CD4-positive, alpha-beta T cell treated with Interleukin-21 for 1 hour (primary cell): ENCODE measurements at places on chromosomes 4 and X.

DNA sequence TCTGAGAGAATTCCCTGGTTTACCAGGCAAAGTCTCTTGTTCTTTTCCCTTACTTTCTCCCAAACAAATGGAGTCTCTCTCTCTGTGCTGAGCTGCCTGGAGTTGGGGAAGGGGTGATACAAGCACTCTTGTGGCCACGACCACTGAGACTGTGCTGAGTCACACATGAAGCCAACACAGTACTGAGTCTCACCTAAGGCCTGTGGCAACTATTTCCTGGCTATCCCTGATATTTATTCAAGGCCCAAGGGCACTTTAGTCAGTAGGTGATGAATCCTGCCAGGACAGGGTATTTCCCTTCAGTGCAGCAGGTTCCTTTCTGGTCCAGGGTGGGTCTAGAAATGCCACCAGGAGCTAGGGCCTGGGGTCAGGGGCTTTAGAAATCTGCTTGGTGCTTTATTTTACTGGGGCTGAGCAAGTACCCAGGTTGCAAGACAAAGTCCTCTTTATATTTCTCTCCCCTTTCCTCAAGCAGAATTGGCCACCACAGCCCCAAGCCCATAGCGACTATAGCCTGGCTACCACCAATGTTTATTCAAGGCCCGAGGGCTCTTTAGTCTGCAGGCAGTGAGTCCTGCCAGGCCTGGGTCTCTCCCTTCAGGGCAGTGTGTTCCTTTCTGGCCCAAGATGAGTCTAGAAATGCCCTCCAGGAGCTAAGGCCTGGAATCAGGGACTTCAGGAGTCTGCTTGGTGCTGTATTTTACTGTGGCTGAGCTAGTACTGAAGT lies 10.5 kb downstream of the ARL13A start:
- no peak for DNase-seq

DNA sequence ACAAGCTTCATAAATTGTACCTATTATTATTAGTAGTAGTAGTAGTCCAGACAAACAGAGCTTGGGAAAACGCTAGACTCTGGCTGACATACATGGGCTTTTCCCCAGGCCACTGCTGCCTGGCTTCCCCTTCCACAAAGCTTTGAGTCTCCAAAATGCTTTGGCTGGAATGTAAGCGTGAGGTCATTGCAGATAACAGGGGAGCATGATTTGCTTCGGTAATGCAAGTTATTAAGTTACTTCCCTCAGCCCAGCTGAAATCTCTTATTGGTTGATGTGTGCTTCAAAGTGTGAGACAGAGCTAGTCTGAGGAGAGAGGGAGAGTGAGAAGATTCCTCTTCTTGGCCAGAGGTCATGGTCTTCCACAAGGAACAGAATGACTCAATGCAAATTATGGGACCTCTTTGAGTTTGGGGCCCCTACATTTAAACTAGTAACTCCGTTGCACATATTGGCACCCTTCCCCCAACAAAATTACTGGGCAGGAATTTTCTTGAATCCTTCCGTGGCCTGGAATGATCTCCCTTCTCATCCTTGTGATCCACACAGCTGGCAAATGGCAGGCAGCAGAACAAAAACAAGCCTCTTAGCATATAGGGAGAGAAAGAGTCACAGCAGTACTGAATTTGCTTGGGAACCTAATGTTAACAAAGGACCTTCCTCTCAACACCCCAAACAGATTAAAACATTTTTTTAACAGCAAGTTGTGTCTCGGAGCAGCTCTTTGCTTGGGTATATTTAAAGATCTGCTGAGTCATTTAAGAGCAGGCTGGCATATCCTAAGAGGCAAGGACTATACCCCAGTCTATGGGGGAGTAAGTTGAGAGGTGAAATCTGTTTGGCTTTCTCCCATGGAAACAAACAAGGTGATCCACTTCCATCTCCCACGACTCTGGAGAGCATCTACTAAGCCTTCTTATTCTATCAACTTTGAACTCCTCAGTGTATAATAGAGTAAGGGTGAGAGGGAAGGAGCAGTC lies 19.9 kb downstream of the AR start:
- no peak for DNase-seq

DNA sequence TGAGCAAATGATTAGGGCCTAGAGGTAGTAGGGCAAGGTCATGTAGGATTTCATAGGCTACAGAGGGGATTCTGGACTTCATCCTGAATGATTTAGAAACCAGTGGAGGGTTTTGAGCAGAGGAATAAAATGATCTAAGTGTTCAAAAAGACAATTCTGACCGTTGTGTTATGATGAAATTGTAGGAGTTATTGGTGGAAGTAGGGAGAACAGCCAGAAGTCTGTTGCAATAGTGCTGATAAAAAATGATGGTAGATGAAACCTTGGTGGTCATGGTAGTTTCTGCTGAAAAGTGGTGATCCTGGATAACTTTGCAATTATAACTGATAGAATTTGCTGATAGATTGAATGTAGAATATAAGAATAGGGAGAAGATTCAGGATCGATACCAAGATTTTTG lies 60.2 kb downstream of the MID1IP1 start:
- DNase-seq, result no peak

DNA sequence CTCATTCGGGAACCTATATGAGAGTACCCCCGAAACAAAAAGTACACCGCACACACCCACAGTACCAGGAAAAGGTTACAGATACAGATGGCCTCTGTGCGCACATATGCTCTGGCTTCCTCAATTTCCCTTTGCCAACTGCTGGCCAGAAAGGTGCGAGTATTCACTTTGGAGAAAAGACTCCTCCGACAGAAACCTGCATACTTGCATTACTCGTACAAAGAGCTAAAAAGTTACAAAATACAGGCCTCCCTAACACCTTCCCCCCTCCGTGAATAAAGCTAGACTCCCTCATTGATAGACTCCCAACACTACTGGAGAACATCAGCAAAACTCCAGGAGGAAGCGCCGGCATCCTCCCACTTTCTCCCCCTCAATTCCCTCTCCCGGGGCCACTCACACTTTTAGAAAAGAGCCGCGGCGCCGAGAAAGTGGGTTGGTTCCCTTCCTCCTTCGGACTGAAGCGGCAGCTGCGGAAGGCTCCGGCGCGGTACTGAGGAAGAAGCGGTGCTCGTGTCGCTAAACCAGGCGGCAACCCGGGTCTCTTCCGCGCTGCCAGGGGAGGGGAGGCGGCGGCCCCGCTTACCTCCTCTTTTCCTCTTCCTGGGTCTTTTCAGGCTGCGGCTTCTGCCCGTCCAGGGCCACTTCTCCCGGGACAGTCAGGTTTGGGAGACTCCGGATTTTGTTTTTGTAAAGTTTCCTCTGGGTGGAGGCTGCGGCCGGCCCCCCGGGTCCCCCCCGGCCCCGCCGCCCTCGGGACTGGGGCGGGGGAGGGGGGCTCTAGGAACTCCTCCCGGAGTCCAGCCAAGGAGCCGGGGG lies 1.1 kb downstream of the FBXW7 start:
- DNase-seq, result peak; percentile 55

GRCh38 chrX:50812995-50813842 lies 775 bp downstream of the SHROOM4 start:
- DNase-seq, result no peak

- DNase-seq, result no peak
Observed at GRCh38 chr4:145042601-145043285, 55.3 kb downstream of the ANAPC10 start.

- DNase-seq, result peak; percentile 67
Observed at GRCh38 chrX:48945517-48946348, 11.7 kb downstream of the OTUD5 start.

- no peak for DNase-seq
Observed at GRCh38 chrX:105550043-105550663, 272.2 kb upstream of the NRK start.

- DNase-seq, result no peak
Observed at GRCh38 chr4:170529748-170530722, 440.3 kb upstream of the AADAT start.

- DNase-seq, result no peak
Observed at GRCh38 chrX:79506001-79506400, 138.9 kb upstream of the ITM2A start.

DNA sequence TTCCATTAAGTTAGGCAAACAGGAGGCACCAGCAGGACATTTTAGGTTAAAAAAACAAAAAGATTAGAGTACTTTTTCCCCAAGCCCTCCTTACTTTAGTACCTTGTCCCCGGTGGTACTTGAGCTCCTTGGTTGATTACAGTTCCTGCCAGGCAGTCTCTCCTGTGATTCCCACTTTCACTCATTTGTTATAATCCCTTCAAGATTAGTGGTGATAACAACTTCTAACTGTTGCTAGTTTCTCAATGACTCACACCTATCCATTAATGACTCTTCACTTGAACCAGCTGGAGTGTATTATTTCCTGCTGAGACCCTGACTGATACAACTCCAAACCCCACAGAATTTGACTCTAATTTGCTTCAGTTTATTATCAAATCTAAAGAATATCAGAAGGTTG lies 765.0 kb upstream of the DIAPH2 start:
- no peak for DNase-seq

- no peak for DNase-seq
Observed at GRCh38 chr4:25923745-25924144, 9.7 kb downstream of the SMIM20 start.

GRCh38 chrX:151818828-151819227 lies 84.3 kb downstream of the CNGA2 start:
- no peak for DNase-seq

- DNase-seq, result no peak
Observed at GRCh38 chr4:150379454-150379853, 202.5 kb upstream of the MAB21L2 start.

DNA sequence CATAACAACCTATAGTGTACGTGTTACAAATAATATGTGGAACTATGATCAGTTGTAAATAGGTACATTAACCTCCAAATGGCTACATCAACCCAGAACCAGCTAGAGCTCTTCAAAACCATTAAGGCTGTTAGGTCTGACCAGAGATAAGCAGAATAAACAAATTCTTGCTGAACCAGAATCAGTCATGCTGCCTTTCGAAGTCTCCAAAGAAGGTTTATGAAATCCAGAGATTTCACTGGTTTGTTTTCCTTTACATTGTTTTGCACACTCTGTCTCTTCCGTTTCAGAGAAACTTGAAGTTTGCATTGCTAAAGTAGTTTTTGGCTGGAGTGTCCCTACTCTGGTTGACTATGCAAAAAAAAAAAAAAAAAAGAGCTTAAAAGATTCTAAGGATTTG lies 177.3 kb upstream of the SLIT2 start:
- no peak for DNase-seq

DNA sequence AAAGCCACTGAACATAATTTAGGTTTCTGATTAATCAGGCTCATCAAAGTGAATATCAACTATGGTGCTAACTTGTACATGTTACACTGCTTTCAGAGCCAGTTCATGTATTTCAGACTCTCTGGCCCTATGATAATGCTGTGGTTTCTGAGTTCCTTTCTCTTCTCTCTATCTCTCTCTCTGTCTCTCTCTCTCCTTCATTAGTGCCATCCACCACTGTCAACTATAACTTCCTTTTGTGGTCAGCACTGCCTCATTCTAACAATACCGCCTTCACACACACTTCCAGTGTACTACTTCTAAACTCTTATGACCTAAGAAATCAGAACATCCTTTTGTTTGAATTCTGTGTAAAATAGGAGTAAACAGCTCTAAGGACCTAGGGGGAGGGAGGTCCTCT lies 907.1 kb downstream of the RPA4 start:
- peak; percentile 0 for DNase-seq

- no peak for DNase-seq
Observed at GRCh38 chr4:43778187-43778915, 670.3 kb downstream of the KCTD8 start.

DNA sequence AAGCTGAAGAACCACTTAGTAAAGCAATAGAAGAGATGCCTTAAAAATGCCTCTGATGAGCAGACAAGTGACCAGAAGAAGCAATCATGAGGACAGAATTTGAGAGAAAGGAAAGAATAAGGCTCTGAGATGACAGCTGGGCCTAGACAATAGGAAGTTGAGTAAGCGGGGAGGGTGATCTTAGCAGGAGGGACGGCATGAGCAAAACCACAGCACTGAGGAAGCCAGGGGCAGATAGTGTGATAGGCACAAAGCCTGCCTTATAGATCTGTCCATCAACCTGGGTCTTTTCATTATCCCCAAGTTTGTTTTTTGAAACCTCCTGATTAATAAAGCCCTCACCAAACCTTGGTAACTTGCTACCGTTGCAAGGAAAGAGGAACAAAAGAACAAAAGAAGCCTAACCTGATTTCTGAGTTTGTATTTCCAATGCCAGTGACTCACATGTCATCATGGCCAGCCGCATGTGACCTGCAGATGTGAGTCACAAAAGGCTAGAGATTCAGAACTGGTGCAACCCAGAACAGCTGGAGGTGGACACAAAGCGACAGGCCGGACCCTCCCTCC lies 55.7 kb upstream of the PPARGC1A start:
- DNase-seq, result no peak

DNA sequence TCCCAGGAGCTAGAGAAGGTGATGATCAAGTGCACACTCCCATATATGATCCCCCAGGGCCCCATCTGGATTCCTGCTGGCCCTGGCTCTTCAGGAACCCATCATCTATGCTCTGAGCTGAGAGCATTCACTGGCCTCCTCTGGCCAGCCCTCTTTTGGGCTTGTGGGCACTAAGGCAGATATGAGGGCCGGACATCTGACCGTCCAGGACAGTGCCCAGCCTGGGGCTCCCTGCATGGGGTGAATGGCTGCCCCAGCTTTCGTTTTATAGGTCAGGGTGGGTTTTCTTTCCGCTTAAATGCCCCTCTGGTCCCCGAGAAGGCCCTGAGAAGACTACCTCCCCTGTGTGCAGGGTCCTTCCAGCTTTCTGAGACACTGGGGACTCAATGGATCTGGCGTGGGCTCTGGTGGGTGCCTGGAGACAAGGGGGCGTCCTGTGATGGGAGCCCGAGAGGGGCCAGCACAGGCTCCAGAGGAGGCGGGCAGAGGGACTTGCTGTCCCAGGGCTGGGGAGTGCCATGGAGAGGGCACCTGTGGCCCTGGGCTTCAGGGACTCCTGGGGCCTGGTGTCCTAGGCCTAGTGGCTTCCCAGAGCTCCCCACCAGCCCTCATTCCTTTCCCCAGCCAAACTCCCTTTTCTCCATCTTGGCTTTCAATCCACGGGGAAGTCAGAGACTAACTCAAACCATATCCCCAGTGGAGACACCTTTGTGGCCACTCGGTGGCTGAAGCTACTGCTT lies 39.5 kb upstream of the GRPEL1 start:
- no peak for DNase-seq

DNA sequence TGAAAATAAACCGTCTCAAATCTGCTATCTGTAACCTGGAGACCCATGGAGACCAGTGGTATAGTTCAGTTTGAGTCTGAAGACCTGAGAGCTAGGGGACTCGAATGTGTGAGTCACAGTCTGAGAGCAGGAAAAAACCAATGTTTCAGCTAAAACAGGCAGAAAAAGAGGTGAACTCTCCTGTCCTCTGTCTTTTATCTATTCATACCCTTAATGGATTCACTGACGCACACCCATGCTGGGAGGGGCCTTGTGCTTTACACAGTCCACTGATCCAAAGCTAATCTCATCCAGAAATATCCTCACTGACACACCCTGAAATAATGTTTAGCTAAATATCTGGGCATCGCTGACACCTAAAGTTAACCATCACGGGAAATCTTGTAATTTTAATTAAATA lies 297.9 kb downstream of the GPM6A start:
- no peak for DNase-seq
